Diencephalon (tissue), 1 donor: ENCODE measurements at places on chromosomes 7 and 10. TPM values are rescaled to one million over a fixed set of nuclear protein-coding genes. Genes with fewer than 3 reads are reported as not detected.

Gene TMEM178B
- 126 TPM for total RNA-seq

Gene CDC14C
- not detected for total RNA-seq

Gene MARVELD1
- total RNA-seq = 4.4 TPM

Gene SH2D4B
- total RNA-seq = 0.23 TPM
